Dermis microvascular lymphatic vessel endothelial cell (primary cell): ENCODE measurements at places on chromosomes 2 and 18. TPM values are rescaled to one million over a fixed set of nuclear protein-coding genes. Genes with fewer than 3 reads are reported as not detected.
A peak's percentile ranks its signal among the peaks of the same experiment; 100 is the strongest.

DNA sequence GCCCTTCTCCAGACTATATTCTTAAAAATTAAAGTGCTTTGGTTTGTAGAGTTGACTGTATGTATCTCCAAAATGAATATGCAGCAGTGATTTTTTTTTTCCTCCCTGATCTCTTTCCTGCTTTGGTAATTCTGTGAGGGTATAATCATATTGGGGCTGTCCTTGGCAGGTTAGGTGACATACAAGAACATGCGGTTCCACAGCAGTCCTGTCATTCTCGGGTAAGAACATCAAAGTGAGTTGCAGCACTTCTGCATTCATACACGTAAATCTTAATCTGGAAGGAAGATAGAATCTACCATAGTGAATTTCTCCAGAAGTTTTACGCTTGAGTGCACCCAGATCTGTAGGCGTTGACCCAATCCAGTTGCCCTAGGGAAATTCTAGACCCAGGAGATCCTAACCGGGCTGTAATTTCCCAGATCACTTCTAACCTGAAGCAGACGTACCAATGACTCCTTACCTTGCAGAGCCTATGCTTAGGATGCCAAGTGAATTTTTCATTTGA lies 109.4 kb downstream of the PRPF40A start:
- DNase-seq: no peak

GRCh38 chr18:61435064-61435652 lies 101.9 kb downstream of the CDH20 start:
- DNase-seq: peak; percentile 1

- DNase-seq: no peak
These were observed 146.3 kb upstream of the LMAN1 start for GRCh38 chr18:59505356-59505755.

- no peak for DNase-seq
These were observed 2.2 kb downstream of the DNER start for GRCh38 chr2:229712136-229712535.

ZSWIM2 gene
- under 0.01 TPM in 1 of 2 replicates, not detected in the other for total RNA-seq

DNA sequence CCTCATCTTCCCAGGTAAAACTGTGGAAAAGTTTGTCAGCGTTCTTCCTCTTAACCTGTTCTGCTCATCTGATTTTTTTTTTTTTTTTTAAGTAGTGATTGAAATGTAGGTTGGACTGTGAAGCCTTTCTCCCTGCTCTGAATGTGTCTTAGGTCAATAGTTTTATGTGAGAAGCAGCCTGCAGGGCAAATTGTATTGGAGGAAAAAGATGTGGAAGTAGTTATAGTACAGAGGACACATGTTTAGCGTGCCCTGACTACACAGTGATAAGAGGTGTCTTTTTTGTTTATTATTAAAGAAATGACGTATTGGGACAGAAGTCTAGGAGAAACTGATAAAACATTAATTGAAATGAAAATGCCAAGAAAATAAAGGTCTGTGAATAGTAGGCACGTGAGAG lies 1.5 kb downstream of the MTA3 start:
- DNase-seq: peak; percentile 28

GRCh38 chr2:45930396-45930792 lies 278.9 kb downstream of the PRKCE start:
- peak; percentile 33 for DNase-seq

- no peak for DNase-seq
These were observed 140.9 kb upstream of the TANK start for GRCh38 chr2:161019311-161019710.

GRCh38 chr2:36613801-36614200 lies 15.8 kb upstream of the FEZ2 start:
- no peak for DNase-seq

DNA sequence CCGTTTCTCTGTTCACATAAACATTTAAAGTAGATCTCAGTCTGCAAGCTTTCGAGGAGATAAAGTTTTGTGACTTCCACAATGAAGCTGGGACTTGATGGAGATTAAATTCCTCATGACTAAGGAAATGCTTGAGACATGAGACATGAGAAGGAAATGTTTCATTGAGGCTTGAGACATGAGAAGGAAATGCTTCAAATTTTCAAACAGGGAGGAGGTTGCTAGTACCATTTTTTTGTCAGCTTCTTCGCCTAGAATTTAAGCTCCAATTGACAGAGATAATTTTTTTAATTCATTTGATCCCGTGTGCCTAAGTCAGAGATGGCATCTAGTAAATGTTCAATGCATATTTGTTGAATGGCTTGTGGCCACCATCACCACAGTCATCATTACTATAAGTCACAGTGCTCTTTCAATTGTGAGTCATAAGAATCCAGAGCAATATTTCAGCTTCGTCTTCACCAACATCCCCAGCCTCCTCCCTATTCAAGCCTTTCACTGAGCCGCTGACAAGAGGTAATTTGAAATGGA lies 543 bp upstream of the MARCHF4 start:
- no peak for DNase-seq

CNNM4 gene
- total RNA-seq: 1.3 and 2.3 TPM in 2 replicates

DNA sequence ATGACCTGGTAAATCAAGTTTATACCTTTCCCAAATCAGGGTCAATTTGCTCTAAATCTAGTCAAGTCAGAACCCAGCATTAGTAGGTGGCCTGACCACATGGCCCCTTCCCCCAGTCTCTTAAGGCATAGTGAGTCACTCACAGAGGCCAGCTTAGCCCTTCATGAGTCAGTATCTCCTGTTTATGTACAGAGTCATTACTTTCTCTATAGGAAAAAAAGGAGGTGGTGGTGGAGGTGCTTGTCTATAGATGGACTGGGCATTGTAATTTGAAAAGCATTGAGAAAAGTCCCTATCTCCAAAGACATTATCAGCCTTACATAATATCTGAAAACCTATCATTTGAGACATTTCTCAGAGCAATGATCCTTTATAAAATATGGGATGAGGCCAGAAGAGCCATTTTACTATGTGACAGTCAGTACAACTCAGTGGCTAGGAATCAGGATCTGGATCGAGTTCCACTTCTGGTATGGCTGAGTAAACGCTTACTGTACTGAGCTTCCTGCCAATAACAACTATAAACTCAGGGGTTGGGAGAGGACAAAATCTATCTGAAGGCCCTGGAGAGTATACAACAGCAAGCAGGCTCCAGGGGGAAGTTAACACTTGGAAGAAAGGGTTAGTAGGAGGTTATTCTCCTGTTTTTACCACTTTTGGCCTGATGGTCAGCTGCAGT lies 22.5 kb upstream of the SIGLEC15 start:
- peak; percentile 95 for DNase-seq

DNA sequence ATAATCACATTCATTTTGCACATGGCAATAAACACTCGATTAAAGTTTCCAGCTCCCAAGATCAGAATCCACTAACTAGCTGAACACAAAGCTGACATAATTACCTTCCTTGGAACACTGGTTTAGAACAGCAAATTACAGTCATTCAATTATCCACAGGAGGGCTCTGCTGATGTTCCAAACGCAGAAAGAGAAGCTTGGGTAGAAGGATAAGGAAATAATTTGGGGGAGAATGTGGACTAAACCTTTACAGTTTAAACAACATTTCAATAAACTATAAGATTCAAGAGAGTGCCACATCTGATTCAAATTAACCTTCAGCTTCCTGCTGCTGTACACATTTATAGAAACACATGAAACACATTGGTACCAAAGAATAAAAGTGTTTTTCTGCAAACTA lies 67.8 kb upstream of the ARL4C start:
- peak; percentile 12 for DNase-seq

DNA sequence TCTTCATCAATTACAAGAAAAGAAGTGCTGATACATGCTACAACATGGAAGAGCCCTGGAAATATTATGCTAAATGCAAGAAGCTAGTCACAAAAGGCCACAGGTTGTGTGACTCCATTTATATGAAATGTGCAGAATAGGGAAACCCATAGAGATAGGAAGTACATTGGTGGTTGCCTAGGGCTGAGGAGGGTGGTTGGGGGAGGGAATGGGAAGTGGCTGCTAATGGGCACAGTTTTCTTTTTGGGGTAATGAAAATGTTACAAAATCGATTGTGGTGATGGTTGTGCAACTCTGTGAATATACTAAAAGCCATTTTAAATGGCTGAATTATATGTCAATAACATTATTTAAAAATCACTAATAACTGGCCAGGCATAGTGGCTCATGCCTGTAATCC lies 24.3 kb upstream of the RESP18 start:
- DNase-seq: no peak

PLCD4 gene
- total RNA-seq: 0.76 and 1.4 TPM in 2 replicates

SERPINB4 gene
- 0.13 TPM in 1 of 2 replicates, not detected in the other for total RNA-seq

DNA sequence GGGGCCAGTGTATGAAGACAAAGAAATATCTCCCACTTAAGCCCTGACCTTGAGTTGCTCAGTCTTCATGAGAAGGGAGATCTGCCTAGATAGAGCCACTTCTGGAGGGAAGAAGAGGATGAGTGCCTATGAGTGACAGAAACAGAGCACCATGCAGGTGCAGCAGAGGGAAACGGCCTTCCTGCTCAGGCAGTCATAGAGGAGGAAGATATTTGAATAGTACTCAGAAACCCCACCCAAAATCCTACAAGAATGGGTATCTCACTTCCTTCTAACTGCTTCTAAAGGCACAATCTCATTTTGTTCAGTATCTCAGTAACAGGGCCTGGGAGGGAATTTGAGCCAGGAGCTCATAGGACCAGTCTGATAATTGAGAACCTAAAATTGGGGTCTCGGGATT lies 339.3 kb downstream of the ALK start:
- DNase-seq: no peak

GRCh38 chr2:173764094-173764493 lies 201.1 kb downstream of the SP3 start:
- DNase-seq: no peak

- no peak for DNase-seq
These were observed 22.1 kb downstream of the FIGN start for GRCh38 chr2:163713534-163714311.
